ENCODE measurements at places on chromosomes 3 and 15.
A peak's percentile ranks its signal among the peaks of the same experiment; 100 is the strongest.

- DNase-seq = no peak
Measured at GRCh38 chr3:32948625-32949445, 2.6 kb upstream of the CCR4 start.

GRCh38 chr3:10757021-10757820 lies 58.8 kb upstream of the SLC6A11 start:
- no peak for DNase-seq

GRCh38 chr3:194225988-194226663 lies 90.2 kb downstream of the HES1 start:
- no peak for DNase-seq

- peak; percentile 13 for DNase-seq
Measured at GRCh38 chr3:157692468-157692867, 189.3 kb upstream of the VEPH1 start.

DNA sequence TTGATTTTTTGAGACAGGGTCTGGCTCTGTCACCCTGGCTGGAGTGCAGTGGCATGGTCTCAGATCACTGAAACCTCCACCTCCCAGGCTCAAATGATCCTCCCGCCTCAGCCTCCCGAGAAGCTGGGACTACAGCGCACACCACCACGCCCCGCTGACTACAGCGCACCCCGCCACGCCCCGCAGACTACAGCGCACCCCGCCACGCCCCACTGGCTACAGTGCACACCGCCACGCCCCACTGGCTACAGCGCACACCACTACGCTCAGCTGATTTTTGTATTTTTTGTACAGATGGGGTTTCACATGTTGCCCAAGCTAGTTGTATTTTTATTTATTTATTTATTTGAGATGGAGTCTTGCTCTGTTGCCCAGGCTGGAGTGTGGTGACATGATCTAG lies 35.6 kb downstream of the SLC51A start:
- DNase-seq = no peak

DNA sequence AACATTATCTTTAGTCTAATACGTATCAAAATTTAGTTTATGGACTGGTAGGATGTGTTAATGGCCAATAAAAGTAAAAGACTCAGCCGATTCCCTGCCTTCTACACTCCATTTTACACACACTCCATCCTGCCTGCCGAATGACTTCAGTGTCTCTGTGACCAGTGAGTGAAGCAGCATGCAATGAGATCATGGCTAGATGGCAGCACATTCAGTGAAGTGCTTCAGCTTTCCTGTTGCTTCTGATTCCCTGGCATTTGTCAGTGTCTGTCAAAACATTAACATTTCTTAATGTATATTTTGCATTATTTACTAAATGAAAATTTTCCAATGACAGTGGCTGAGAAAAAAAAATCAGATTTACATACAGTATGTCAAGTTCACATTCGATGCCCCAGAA lies 412.0 kb downstream of the FHIT start:
- peak; percentile 2 for DNase-seq

GRCh38 chr15:98799461-98800390 lies 151.4 kb downstream of the IGF1R start:
- peak; percentile 77 for DNase-seq

GRCh38 chr3:126957776-126958637 lies 24.9 kb upstream of the PLXNA1 start:
- DNase-seq = no peak

Data from NB4 (cell line).